ENCODE measurements at places on chromosomes 4 and X.

GRCh38 chrX:20571611-20572010, 304.9 kb upstream of the RPS6KA3 start:
- no peak for DNase-seq

DNA sequence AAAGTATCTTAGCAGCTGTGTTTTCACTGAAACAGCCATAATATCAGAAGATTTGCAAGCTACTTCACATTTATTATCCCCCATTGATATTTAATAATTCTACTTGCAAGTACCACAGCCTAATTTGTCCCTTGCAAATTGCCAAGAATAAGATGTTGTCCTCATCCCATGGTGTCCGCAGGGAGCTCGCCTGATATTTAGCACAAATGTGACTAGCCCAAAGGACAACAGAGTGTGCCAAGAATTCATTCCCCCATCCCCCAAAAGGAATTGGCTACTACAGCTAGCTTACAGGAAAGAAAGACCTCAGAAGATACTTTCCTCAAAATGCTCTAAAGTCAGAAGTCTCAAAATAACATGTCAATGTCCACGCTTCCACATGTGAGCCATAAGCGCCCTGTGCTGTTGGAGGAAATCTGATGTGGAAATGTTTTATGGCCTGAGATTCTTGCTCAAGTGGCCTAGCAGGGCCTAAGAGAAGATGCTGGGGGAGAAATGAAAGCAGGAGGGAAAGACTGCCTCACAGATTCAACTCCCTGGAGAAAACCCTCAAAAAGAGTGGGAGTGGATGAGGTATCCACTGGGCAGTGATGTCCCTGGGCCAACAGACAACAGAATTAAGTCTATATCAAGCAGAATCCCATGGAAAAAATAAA, 111.4 kb downstream of the SH3KBP1 start:
- no peak for DNase-seq

GRCh38 chrX:122622795-122623194, 561.3 kb upstream of the GRIA3 start:
- no peak for DNase-seq

GRCh38 chrX:31555506-31555905, 483.7 kb upstream of the FTHL17 start:
- no peak for DNase-seq

GRCh38 chrX:3811331-3812311, 98.2 kb upstream of the PRKX start:
- DNase-seq = peak; percentile 47

DNA sequence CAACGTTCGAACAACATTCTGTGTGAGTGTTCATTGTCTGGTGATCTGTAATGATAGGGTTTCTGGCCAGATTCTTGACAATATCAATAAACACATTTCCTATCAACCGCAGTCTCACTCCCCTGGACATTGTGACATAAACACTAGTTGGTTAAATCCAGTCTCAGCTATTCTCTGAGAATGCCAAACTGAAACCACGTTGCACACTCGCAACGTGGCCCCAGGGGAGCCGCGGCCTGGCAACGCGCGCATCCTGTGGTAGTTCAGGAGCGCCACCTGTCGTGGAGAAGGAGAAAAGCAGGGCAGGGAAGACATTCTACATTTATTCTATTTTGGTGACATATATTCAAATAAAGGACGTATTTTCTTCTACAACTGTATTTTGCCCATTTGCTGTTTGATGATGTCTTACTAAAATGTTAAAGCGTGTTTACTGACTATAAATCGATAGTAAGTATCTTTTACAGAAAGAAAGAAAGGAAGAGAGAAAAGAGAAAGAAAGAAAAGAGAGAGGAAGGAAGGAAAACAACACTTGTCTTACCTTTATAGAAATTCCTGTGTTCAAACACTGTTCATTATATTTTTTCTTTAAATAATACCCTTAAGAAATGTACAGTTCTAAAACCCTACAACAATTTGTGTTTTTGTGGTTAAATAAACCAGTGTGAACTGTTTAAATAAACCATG, 738.3 kb upstream of the FRG1 start:
- DNase-seq = no peak

- no peak for DNase-seq
Measured at GRCh38 chr4:80255329-80256095, 11.0 kb upstream of the FGF5 start.

DNA sequence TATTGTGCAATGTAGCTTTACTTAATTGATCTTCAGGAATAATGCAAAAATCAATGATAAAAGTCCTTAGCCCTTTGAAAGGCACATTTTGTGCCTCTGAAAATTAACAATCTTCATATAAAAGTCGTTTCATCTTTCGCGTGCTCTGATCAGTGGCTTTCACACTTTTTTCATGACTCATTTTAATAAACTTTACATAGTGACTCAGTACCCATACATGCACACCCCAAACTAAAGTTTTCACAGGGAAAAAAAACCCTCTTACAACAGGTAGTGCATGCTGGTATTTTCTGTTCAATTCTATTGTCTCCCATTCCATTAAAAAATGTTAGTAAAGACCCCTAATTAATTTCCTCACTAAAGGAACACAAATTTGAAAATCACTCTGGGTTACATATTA, 21.5 kb downstream of the RWDD4 start:
- no peak for DNase-seq

GRCh38 chrX:150408561-150408960, 45.4 kb downstream of the MAMLD1 start:
- no peak for DNase-seq

- no peak for DNase-seq
Measured at GRCh38 chrX:115324194-115324593, 34.7 kb downstream of the LUZP4 start.

- DNase-seq = no peak
Measured at GRCh38 chr4:109113521-109113920, 188.9 kb downstream of the COL25A1 start.

- DNase-seq = no peak
Measured at GRCh38 chrX:132744470-132744869, 214.0 kb downstream of the HS6ST2 start.
